ENCODE measurements at places on chromosomes 7 and 10. TPM values are rescaled to one million over a fixed set of nuclear protein-coding genes. Genes with fewer than 3 reads are reported as not detected.

DNA sequence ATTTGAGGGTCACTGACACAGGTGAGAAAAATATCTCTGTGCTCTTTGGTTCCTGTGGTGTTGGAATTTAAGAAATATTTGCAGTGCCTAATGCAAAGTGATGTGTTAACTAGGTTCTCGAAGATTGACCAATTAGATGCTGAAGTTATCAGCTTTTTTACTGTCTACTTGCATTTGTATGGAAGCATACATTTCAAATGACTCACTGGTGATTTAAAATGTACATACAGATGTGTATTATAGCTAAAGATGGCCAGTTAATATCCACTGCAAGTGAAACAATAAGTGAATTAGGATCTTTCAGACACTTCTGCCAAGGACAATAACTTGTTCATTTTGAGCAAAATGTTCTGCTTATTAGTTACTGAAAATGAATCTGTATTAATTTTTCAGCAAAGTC lies 205.0 kb downstream of the FANK1 start:
- DNase-seq, result no peak

GRCh38 chr7:131364767-131365344 lies 37.2 kb downstream of the MKLN1 start:
- no peak for DNase-seq

CLDN12 gene
- total RNA-seq, result 39.8 TPM

GRCh38 chr10:103605359-103606096 lies 112.0 kb downstream of the NEURL1 start:
- no peak for DNase-seq

DNA sequence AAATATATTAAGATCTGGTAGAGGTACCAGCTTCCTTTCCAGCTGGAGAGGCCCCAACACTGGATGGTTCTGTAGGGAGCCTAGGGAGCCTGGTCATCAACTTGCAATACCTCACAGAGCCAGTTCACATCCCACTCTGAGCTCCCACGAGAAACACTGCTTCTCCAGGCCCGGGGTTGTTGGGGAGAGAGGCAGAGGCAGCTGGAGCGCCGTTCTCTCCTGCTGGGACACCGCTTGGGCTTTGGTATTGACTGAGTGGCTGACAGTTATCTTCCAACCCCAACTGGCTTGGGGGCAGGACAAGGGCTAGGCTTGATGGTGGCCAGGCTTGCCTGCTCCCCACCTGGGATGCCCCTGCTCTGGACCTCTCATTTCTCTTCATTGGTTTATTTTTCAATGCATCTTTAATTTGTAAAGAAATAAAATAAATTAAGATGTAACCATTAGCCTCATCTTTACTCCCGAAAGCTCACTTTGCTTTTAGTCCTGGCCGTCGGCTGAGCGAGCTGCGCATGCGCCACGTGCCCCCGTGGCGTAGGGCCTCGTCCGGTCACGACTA lies 10.0 kb upstream of the CHCHD1 start:
- DNase-seq, result no peak

- DNase-seq, result no peak
These were observed 204.1 kb downstream of the ZNF365 start for GRCh38 chr10:62578301-62578700.

- no peak for DNase-seq
These were observed 756.0 kb downstream of the KCNMA1 start for GRCh38 chr10:76881477-76882220.
